Esophagus squamous epithelium (tissue), 5 donors: ENCODE measurements at places on chromosomes 4 and X.

DNA sequence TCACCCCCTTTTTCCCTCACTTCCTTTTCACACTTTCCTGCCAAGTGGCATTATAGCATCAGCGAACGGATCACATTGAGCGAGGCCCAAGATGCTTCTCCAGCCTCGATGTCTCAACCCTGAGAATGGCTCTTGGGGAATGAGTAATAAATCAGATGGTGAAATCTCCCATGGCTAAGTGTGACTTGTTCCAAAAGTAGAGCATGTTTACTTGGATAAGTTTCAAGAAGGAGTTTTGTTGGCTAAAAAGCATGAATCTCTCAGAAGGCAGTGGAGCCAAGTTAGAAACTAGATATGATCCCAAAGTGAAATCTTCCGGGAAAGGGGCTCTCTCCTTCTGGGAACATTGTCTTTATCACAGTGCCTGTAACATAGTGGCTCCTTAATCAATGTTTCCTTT lies 316.3 kb downstream of the CAMK2D start:
- peaks cover 9% of the 10 kb centered on the region for H3K4me1 ChIP-seq
- H3K27me3 ChIP-seq = no peaks in the 10 kb centered on the region
- DNase-seq = no peak
- H3K27ac ChIP-seq = peak overlapping the region; percentile 44
- no peak overlapping the region for H3K4me3 ChIP-seq

DNA sequence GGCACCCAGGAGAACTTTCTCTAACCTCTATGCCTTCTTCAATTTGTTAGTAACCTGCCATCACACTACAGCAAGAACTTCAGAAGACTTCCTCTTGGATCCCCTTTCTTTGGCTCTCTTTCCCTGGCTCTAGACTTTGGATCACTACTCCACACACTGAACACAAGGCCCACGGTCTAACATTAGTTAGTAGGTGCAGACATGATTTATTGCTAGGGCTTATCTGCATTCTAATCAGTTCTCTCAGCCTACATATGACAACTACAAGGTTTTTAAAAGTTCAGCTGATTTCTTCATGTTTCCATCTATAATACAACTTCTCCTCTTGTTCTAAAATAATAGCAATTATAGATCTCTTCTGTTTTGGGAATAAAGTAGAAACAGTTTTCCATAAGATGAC lies 209.1 kb upstream of the ANXA10 start:
- peaks cover 4% of the 10 kb centered on the region for H3K4me1 ChIP-seq
- H3K27me3 ChIP-seq = no peaks in the 10 kb centered on the region
- no peaks in the 10 kb centered on the region for H3K36me3 ChIP-seq
- no peak for DNase-seq

DNA sequence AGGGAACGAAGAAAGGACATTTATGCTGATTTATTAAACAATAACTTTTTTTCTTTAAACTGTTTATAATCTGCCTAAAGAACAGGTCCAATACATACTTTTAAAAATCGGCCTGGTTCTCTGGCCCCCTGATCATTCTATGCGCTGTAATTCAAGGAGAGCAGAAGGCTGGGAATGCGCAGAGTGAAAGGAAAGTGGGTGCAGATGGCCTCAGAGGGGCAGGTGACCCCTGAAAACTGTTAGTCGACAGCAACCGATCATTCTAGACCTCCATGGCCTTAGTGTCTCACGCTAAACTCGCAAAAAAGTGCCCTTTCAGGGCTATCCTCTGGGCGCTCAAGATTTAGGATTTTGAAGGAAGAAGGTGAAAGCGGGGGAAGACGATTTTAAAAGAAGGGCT lies 2.2 kb downstream of the PDE5A start:
- H3K4me1 ChIP-seq = peaks cover 4% of the 10 kb centered on the region
- H3K36me3 ChIP-seq = no peaks in the 10 kb centered on the region
- peak overlapping the region; percentile 82 for H3K4me3 ChIP-seq
- H3K27me3 ChIP-seq = peaks cover 4% of the 10 kb centered on the region

DNA sequence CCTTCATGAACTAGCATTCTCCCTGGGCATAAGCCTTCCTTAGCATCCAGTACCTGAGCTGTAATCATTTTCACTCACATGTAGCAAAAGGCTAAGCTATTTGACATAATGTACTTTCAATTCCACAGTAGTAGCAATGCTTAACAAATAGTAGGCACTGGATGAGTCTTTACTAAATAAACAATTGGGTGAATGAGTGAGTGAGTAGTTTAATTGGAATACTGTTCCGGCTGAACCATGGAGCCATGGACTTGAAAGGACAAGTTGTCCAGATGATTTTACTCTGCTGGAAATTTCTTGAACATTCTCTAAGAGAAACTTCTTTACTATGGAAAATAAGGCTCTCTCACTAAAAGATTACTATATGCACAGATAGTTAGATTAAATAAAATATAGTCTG lies 159.3 kb downstream of the FAM47B start:
- H3K4me1 ChIP-seq = no peaks in the 10 kb centered on the region
- no peaks in the 10 kb centered on the region for H3K36me3 ChIP-seq
- no peaks in the 10 kb centered on the region for H3K27me3 ChIP-seq
- no peak overlapping the region for H3K27ac ChIP-seq

GRCh38 chr4:7388627-7389026 lies 46.1 kb downstream of the PSAPL1 start:
- H3K36me3 ChIP-seq = no peaks in the 10 kb centered on the region
- no peak overlapping the region for H3K4me3 ChIP-seq
- no peak for DNase-seq
- H3K27me3 ChIP-seq = peaks cover 31% of the 10 kb centered on the region

- no peak overlapping the region for H3K27ac ChIP-seq
- no peaks in the 10 kb centered on the region for H3K27me3 ChIP-seq
- no peak for DNase-seq
- no peaks in the 10 kb centered on the region for H3K4me1 ChIP-seq
- H3K36me3 ChIP-seq = no peaks in the 10 kb centered on the region
- H3K4me3 ChIP-seq = no peak overlapping the region
These were observed 453.1 kb downstream of the EPHA5 start for GRCh38 chr4:65217179-65217578.

- DNase-seq = no peak
- no peaks in the 10 kb centered on the region for H3K27me3 ChIP-seq
- H3K4me1 ChIP-seq = no peaks in the 10 kb centered on the region
- H3K27ac ChIP-seq = no peak overlapping the region
These were observed 9.6 kb downstream of the DCX start for GRCh38 chrX:111402344-111402743.

DNA sequence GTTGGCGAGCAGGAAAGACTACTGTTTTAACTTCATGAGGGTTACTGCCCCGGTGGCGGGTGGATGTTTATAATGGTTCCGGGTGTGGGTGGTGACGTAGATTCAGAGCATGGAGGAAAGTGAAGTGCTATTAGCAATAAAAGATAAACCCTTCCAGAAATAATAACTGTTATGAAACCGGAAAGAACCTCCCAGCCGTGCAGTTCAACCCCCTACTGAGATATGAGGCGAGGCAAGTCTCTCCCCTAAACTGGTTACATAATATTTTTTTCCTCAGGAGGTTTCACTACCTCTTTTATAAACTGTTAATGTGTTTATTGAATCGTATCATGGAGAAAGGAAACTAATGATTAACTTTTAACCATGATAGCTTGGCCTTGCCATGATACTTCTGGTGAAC lies 33.9 kb upstream of the STIM2 start:
- H3K4me1 ChIP-seq = peaks cover 7% of the 10 kb centered on the region
- H3K36me3 ChIP-seq = no peaks in the 10 kb centered on the region
- no peak overlapping the region for H3K27ac ChIP-seq
- H3K4me3 ChIP-seq = no peak overlapping the region
- H3K27me3 ChIP-seq = no peaks in the 10 kb centered on the region

DNA sequence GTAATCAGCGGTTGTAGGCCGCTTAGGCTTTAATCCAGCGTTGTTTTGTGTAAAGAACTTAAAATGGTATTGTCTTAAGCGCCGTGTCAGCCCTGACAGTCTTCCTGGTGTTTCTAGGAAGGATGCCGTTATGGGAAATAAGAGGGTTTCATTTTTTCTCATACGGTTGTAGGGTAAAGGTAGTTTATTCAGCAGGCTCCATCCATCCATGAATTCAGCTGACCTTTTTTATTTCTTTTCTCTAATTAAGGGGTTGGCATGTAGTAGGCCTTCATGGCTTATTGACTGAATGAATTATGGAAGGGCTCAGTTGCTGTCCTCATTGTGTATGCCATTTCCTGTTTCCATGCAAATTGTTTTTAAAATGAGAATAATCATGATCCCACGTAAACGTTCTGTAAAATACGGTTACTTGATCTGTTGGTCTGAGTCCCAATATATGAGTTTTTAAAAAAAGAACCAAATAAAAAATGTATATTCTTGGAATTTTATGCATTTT lies 693 bp downstream of the OCIAD1 start:
- no peak for DNase-seq
- peaks cover 12% of the 10 kb centered on the region for H3K4me1 ChIP-seq
- no peaks in the 10 kb centered on the region for H3K27me3 ChIP-seq
- peak overlapping the region; percentile 96 for H3K27ac ChIP-seq
- peak overlapping the region; percentile 77 for H3K4me3 ChIP-seq
